ENCODE measurements at places on chromosomes 12 and 14.

GRCh38 chr12:3836641-3837040 is 36.6 kb downstream of the PARP11 start:
- no peak for DNase-seq

- DNase-seq = no peak
These were observed 4.9 kb downstream of the B4GALNT3 start for GRCh38 chr12:464484-465267.

DNA sequence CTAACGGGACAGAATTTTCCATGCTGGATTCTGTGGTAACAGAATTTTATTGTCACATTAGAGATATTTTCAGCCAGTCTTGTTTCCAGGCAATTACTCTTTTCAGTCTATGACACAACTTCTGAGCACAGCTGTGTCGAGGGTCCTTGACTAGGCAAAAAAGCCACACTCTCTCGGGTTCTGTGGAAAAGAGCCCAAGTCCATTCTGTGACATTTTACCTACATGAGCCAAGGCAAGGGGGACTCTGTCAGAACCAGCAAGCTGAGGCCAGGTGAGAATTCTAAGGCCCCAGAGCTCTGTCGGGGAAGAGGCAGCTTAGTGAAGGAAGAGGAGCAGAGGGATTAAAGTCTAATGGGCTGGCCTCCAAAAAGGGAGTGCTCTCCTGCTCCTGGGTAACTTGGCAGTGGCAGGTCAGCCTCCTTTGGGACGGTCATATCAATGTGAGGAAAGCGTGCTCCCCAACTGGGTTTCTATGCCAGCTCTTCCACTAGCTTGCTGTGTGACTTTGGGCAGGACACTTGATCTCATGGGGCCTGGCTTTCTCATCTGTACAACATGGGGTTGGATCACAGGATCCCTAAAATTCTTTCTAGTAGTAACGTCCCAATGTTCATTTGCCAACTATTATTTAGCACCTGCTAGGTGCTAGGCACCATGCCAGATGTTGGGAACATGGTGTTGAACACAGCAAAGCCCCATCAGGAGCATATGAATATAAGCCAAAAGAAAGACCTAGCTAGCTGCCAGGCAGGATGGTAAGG is 16.0 kb upstream of the RIC8B start:
- DNase-seq = no peak

DNA sequence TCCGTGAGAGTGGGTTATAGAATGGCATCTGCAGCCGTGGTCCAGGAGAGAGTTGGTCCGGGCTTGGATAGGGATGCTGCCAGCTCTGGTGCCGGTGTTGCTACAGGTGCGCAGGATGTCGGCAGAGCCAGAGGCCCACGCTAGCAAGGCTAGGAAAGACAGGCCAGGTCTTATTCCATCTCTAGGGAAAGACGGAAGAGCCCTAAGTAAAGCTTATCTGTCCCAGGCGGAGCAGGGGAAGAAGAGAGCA is 485 bp upstream of the PSME1 start:
- no peak for DNase-seq

- no peak for DNase-seq
These were observed 121.0 kb downstream of the FBXL14 start for GRCh38 chr12:1473418-1473817.

DNA sequence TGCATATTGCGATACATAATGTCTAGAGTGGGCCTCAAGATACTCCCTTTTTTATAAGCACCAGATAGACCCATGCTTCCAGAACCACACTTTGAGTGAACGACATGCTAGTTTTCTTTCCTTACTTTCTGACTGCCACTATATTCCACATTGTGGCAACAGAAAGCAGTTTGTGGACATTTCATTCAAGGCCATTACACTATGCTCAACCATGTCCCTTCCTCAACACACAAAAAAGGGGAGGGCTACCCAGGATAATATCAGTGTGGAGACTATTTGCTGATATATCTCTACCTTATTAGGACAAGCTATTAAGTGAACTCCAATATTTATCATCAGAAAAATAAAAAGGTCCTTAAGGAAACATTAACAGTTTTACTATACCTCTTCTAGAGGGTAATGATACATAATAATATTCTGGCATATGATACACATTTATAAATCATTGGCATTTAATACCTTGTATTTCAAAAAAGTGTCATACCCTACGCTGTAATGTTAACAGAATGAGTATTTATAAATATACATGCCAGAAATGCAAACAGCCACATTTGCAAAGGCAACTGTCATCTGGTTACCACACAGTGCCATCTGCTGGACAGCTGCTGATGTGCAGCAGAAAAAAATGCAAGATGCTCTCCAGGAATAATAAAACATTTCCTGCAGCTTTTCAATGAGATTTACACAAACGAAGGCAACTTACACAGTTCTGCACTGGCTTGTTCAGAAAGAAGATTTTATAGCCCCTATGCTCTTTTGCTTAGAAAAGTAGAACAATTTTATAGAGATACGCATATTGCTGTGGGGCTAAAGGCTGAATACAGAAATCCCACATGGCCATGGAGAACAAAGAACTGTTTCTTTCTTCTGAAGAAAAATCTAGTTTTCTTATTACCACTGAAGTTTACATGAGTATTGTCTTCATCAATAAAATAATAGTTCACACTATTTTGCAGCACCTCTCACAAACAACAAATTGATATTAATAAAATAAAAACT is 182.2 kb upstream of the GRIP1 start:
- peak; percentile 61 for DNase-seq

DNA sequence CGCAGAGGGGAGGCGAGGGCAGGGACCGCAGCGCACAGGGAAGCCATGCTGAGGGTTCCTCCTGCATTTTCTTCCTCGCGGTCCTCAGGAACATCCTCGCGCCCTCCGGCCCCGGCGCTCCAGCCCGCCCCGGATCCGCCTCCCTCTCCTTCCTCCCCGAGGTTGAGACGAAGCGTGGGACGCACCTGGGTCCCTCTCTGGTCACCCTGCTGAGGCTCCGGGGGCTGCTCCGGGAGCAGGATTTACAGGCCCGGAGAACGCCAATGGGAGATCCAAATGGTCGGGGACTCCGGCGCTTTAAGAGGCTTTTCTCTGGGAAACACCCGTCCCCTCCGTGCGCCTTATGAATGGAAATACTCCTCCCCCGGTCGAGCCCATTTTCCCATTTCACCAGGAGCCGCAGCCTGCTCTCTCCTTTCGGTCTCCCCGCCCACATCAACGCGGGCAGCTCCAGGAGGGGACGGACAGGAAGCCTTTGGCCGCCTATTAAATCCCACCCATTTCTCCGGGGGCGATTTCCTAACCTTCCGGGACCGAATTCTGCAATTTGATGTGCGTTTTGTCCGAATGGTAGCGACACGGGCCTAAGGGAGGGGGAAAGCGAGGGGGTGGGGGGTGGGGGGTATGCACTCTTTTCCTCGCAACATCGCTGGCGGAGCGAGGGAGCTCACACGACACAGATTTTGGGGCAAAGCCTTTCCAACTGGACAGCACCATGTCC is at the start of gene UNC79:
TSS of gene UNC79 (plus strand) at position 625 of the 721 bp plus-strand sequence. CDS start at position 716, 91 bp downstream.
- DNase-seq = peak; percentile 62

DNA sequence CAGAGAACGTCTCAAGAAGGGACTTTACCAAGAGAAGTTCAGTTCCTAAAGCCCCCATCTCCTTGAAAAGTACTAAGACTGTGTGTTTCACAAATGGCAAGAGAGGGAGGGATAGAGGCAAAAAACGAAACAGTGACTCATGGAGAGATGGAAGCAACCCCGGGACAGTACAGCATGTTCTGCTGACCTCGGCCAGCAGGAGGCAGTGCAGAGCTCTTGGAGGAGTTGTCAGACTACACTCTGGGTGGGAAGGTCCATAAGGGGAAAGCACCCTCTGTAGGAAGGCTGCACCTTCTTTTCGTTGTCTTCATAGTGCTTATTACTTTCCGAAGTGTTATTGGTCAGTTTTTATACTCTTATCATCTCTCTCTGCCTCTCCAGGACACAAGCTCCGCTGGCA is 525.2 kb upstream of the CCDC196 start:
- no peak for DNase-seq

DNA sequence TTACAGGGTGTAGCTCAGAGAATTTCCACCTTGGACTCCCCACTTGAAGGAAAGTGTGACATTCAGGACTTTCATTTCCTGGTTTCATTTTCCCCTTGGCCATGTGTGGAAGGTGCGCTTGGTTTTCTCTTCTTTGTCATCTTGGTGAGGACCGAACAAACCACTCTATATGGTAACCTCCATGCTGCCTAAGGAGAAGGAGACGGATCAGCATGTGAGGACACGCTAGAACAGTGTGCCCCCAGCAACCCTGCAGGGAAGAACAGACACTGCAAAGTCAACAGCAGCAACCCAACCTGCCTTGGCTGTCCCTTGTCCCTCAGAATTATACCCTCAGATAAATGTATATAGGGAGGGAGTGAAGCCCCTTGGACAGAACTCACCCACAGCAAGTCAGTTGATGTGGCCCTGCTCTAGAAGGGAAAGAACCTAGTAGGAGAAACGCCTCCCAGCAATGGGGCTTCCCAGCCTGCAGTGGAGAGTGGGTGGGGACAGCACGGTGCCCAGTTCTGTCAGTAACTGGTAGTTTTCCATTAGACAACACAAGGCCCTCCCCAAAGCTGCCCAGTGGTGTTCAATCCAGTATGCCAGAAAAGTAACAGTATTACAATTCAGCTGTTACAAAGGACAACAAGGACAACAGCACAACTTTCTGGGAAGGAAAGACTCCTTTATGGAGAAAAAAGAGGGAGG is 18.9 kb upstream of the COCH start:
- no peak for DNase-seq

DNA sequence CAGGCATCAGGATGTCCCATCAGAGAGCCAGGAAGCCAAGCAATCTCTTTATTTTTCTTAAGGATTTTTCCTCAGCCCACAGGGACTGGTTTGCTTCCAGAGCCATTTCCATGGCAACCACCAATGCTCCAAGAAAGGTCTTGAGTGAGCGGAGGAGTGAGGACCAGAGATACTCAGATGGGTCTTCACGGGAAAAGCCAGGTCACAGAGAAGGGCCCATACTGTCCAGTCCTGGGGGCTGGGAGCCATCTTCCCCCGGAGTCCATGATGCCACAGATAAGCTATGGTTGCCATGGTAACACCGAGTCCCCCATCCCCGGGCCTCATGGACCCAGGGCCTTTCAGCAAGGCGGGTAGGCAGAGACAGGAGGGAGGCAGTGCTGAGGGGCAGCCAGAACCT is 28.6 kb downstream of the CMKLR1 start:
- DNase-seq = no peak

GRCh38 chr14:71586131-71586897 is 345.9 kb upstream of the RGS6 start:
- DNase-seq = peak; percentile 16

- DNase-seq = no peak
These were observed 21.9 kb downstream of the CCDC91 start for GRCh38 chr12:28212182-28212581.

DNA sequence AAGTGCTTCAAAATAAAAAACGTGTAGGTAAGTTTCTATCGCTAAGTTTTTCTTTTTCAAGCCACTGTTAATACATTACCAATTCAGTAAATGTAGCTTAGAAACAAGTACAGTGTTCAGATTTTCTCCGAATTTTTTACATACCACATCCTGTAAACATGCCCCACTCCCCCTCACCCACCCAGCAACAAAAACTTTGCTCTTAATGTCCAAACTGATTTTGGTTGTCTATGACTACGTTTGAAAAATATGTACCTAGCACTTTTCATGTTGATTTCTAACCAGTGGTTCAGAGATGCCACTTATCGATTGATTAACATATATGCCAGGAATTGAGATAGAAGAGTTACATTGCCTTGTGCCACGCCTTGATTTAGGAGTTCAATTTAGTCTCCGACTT is 663 bp upstream of the LIN7A start:
- no peak for DNase-seq

DNA sequence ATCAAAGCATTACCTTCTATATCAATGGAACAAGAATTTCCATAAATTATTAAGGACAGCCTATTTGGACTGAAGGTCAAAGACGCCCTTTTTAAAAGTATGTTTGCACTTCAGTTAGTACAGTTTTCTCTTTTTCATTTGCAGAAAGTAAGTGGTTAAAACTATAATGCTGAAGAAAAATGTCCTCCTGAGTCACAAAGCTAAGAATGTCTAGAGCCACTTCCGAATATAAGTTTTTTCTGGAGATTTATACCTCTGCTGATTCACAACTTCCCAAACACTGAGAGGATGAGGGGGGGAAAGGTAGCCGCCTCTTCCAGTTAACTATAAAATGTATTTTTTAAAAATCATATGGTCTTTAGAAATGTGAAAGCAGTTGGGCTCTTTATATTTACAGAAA is 84.9 kb downstream of the DUSP6 start:
- no peak for DNase-seq

- no peak for DNase-seq
These were observed 76.6 kb downstream of the ZFC3H1 start for GRCh38 chr12:71587012-71587411.

DNA sequence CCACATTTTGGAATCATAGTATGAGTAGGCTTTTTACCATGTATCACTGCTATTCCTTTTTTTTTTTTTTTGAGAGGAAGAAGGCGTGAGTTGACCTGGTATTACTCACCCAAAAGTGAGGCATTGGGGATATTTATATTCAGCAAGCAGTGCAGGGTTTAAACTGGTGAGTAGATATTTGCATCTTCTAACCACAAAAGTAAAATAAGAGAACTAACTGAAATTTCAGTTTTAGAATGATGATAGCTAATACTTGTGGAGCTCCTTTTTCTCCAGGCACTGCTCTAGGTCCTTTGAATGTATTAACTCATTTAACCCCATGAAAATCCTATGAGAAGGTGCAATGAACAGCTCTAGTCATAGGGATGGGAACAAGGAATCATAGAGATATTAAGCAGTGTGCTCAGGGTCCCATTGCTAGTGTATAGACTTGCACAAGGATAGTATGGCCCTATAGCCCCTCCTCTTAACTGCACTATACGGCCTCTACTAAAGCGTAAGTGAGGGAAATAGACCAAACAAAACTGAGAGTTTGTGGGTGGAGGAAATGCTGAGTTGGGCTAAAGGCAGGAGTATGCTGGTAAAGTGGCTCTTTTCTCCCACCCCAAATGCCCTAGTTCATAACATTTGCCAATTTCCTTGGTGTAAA is 104.3 kb upstream of the MAX start:
- no peak for DNase-seq

GRCh38 chr12:53744751-53745150 is 7.0 kb downstream of the CISTR start:
- DNase-seq = no peak

DNA sequence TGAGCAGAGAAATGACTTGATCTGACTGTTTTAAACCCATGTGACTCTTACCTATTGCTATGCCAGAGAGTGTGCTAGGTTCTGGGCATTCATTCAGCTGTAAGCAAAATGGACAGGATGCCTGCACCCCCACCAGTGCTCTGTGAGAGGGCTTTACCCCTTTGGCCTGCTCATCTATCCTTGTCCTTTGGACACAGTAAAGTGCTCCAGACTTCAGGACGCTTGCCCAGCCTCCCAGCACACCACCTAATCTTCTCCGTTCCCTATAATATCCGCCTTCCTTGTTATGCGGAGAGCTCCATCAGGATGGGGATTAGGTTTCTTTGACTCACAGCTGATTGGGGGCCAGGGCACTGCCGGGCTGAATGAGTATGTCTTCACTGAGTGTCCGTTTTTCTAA is 4.4 kb upstream of the ZNF839 start:
- DNase-seq = no peak

DNA sequence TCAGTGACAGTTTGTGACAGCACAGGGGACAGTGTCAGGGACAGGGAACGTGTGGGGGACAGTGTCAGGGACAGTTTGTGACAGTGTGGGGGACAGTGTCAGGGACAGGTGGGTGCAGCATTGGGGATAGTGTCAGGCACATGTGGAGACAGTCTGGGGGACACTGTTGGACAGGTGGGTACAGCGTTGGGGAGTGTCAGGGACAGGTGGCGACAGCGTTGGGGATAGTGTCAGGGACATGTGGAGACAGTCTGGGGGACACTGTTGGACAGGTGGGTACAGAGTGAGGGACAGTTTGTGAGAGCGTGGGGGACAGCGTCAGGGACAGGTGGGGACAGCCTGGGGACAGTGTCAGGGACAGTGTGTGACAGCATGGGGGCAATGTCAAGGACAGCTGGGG is 140.0 kb downstream of the TMEM121 start:
- DNase-seq = no peak
